ENCODE measurements at places on chromosomes 1 and 21.

GRCh38 chr1:197618061-197618460 is 157.2 kb downstream of the DENND1B start:
- DNase-seq = peak; percentile 52

DNA sequence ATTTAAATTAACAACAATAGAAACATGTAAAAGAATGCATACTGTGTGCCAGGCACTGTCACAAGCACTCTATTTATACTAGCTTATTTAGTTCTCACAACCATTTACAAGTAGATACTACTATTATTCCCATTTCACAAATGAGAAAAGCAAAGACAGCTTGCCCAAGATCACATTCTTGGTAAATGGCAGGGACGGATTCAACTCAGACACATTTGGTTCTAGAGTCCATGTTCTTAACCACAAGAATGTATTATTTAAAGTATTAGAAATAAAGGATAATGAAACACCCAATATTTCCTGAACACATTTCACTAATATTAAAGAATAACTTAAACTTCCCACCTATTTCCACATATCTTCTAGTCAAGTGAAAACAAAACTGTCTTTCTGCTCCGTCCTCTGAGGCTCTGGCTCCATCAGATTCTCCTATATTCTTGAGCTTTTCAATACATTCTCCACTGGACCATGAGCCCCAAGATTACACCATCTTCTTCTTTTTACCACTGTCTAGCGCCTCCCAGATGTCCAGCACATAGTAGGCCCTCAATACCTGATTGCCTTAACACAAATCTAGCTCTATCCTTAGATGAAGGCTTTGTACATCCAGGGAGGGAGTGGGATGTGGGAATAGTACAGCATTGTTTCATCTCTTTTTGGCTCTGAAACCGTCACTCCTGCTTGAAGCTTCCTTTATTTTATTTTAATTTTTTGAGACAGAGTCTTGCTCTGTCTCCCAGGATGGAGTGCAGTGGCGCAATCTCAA is 29.3 kb downstream of the SOD1 start:
- DNase-seq = no peak

GRCh38 chr1:76433526-76433925 is 359.0 kb downstream of the ST6GALNAC3 start:
- peak; percentile 47 for DNase-seq

DNA sequence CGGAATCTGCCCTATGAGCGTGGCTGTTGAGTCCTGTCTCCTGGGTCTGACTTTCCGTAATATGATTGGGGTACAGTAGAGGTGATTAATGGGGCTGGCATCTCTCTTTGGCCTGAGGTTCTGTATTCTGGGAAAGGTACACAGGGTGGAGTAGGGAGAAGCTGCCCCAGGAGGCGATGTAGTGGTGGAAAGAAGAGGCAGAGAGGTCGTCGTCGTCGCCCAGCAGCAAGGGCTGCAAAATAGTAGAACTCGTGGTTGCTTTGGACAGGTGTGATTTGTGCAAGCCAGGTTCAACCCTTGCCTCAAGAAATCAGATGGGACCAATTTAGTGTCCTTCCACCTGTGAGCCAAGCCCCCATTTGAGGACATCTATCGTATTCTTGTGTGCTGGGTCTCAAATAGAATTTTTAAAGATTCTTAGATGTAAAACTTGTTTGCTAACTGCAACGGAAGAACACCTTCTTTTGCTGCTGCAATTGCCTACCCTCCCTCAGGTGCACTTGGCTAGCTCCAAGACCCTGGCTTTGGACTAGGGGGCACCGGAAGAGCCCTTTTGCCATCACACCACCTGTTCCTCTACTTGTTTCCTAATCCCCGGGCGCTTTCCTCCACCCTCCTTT is 1.3 kb upstream of the HMGN2 start:
- no peak for DNase-seq

DNA sequence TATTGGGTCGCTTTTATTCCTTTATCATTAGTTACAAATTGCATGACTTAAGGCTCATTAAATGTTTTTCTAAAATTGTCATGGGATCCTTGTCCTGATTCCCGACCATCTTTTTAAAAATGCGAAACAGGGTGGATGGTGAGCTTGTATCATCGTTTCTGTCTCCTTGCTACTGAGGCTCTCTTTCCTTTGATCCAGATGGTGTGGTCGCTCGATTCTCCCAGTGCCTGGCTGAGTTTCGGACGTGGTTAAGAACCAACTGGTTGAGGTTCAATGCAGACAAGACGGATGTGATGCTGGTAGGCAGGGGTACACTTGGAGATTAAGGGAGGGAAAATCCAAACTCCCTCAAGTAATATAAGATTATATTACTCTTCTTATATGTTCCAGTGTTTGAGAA is 1.2 kb downstream of the MIER1 start:
- DNase-seq = no peak

DNA sequence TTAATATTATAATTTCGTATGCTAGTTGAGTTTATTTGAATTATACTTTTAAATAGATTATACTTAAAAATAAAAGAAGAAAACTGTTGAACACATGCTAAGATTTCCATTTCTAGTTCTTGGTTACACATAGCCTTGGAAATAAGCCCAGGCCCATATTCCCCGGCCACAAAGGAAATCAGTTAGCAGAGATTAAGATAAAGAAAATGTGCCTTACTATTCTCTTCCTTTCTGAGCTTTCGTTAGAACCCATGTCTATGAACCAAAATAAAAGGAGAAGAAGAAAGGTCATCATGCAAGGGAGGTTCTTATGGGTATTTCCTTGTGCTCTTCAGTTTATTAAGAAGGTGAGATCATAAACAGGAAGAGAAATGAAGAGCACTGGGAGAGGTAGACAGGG is 32.3 kb upstream of the CRP start:
- no peak for DNase-seq

- peak; percentile 46 for DNase-seq
Measured at GRCh38 chr1:231691618-231692259, 65.1 kb downstream of the DISC1 start.

GRCh38 chr21:14672466-14672865 is 126.4 kb upstream of the SAMSN1 start:
- no peak for DNase-seq

- no peak for DNase-seq
Measured at GRCh38 chr1:160575112-160575664, 4.1 kb downstream of the CD84 start.

- peak; percentile 69 for DNase-seq
Measured at GRCh38 chr1:84853741-84854721, 39.0 kb downstream of the LPAR3 start.

- no peak for DNase-seq
Measured at GRCh38 chr1:34380526-34381124, 203.9 kb downstream of the C1orf94 start.

DNA sequence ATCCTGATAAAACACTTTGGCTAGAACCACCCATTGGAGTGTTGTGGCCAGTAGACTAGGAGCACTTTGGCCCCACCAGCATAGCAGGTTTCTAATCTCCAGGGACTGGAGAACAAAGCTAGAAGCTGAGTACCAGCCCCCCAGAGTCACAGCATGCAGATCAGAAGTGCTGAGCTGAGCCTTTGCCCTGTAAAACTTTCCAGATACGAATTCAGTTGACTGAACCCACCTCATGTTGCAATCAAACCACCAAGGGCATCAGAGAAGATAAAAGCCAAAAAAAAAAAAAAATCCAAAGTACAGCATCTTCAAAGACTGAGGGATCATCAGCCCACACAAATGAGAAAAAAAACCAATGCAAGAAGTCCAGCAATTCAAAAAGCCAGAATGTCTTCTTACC is 8.7 kb upstream of the CD53 start:
- no peak for DNase-seq

- DNase-seq = peak; percentile 14
Measured at GRCh38 chr1:57164584-57164983, 198.8 kb upstream of the C8B start.

GRCh38 chr1:24120965-24121364 is 9.0 kb upstream of the MYOM3 start:
- DNase-seq = no peak

Data from fibroblast of upper back skin (primary cell).